GM23248 (cell line): ENCODE measurements at places on chromosomes 2 and 18. TPM values are rescaled to one million over a fixed set of nuclear protein-coding genes. Genes with fewer than 3 reads are reported as not detected.
A peak's percentile ranks its signal among the peaks of the same experiment; 100 is the strongest.

ZNF396 gene
- polyA plus RNA-seq, result 0.54 and 0.85 TPM in 2 replicates

HJURP gene
- polyA plus RNA-seq, result 13.5 and 13.9 TPM in 2 replicates

LGALSL gene
- 0.60 and 0.70 TPM in 2 replicates for polyA plus RNA-seq

TFPI gene
- polyA plus RNA-seq, result 62.0 and 64.4 TPM in 2 replicates

GPR75 gene
- polyA plus RNA-seq, result 0.16 and 0.23 TPM in 2 replicates

KLHL30 gene
- polyA plus RNA-seq, result 0.05 TPM in 1 of 2 replicates, not detected in the other

AKAIN1 gene
- not detected in 2 replicates for polyA plus RNA-seq

DSG4 gene
- polyA plus RNA-seq, result not detected in 2 replicates

PRSS56 gene
- polyA plus RNA-seq, result not detected in 2 replicates

GRCh38 chr2:28210535-28210934, 182.1 kb upstream of the FOSL2 start:
- no peak overlapping the region for H3K27ac ChIP-seq
- no peak for DNase-seq
- H3K27me3 ChIP-seq, result no peaks in the 10 kb centered on the region
- no peaks in the 10 kb centered on the region for H3K36me3 ChIP-seq
- H3K4me3 ChIP-seq, result no peak overlapping the region
- H3K4me1 ChIP-seq, result no peaks in the 10 kb centered on the region

DNA sequence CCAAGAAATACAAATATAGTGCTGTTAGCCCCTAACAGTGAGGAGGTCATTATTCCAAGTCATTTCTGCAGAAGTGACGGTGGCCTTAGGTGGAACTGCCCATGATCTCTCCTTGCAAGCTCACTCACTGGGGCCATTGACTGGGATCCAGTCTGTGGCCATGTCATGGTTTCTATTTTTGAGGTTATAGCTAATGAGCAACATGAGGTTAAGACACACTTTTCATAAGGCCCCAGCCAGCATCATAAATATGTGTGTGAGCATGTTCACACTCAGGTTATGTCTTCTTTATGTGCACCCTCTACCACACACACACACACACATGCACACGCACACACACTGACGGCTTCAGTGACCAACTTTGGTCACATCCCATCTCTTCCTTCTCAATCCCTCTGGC, 484 bp downstream of the AFF3 start:
- H3K4me3 ChIP-seq, result no peak overlapping the region
- no peak overlapping the region for H3K27ac ChIP-seq
- H3K4me1 ChIP-seq, result no peaks in the 10 kb centered on the region
- peaks cover 6% of the 10 kb centered on the region; the same call in 1 of the 2 replicates for H3K27me3 ChIP-seq

GRCh38 chr2:163709270-163709669, 26.5 kb downstream of the FIGN start:
- no peak overlapping the region for H3K27ac ChIP-seq
- no peak for DNase-seq
- no peaks in the 10 kb centered on the region for H3K4me1 ChIP-seq
- no peak overlapping the region for H3K4me3 ChIP-seq
- no peaks in the 10 kb centered on the region for H3K36me3 ChIP-seq
- H3K27me3 ChIP-seq, result no peaks in the 10 kb centered on the region

DNA sequence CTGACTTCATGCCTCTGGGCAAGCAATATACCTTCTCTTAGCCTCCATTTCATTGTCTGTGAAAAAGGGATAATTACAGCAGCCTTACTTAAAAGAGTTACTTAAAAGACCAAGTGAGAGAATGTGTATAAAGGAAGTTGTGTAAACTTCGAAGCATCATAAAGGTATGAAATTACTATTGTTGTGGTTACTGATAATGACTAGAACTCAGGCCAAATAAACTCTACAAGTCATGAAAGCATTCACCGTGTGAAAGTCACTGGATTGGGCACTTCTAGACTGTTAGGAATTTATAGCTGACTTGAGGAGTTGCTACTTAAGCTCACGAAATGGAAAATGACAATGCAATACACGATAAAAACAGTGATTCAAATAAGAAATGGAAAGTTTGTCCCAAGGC, 67.4 kb upstream of the HAAO start:
- no peaks in the 10 kb centered on the region for H3K27me3 ChIP-seq
- no peak overlapping the region for H3K4me3 ChIP-seq
- peak overlapping the region; percentile 10; the same call in 1 of the 2 replicates for H3K27ac ChIP-seq
- peak; percentile 41 for DNase-seq

DNA sequence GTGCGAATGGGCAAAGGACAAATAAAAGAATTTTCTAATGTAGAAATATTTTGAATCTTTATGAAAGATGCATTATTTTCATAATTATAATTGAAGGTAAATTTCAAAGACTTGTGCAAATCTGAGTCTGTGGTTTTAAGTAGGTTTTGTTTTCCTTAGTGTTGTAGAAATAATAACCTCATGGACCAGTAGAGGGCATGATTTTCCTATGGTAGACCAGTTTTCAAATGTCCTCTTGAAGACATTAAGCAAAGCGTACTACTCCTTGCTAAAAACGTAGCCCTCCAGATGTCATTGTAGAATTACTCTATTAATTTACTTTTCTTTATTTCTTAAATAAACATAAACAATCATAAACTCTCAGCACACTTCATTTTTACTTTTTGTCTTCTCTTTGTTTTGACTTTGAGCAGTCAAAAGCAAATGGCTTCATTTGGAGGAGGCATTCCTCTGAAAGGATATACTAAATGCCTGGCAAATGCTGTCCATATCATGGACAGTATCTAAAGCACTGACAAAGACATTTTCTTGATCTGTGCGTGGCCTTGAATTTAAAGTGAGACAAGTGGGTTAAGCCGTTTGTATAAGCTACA, 85.8 kb upstream of the FAM237A start:
- peaks cover 10% of the 10 kb centered on the region; the same call in 1 of the 2 replicates for H3K4me1 ChIP-seq
- DNase-seq, result peak; percentile 57
- no peak overlapping the region for H3K27ac ChIP-seq
- H3K36me3 ChIP-seq, result no peaks in the 10 kb centered on the region
- no peak overlapping the region for H3K4me3 ChIP-seq
- no peaks in the 10 kb centered on the region for H3K27me3 ChIP-seq

DNA sequence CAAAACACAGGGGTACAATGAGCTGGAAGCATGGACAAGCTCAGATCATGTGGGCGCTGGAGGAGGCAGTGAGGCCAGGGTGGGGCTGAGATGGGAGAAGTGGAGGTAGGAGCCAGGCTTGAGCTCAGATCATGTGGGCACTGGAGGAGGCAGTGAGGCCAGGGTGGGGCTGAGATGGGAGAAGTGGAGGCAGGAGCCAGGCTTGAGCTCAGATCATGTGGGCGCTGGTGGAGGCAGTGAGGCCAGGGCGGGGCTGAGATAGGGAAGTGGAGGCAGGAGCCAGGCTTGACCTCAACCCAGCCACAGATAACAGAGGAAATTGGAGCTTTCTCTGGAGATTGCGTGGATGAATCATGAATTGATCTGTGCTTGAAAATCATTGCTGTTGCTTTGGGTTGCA, 48.3 kb upstream of the TMEM18 start:
- DNase-seq, result no peak
- peaks cover 8% of the 10 kb centered on the region; the same call in 1 of the 2 replicates for H3K27me3 ChIP-seq
- H3K4me1 ChIP-seq, result no peaks in the 10 kb centered on the region
- no peak overlapping the region for H3K27ac ChIP-seq
- no peak overlapping the region for H3K4me3 ChIP-seq

DNA sequence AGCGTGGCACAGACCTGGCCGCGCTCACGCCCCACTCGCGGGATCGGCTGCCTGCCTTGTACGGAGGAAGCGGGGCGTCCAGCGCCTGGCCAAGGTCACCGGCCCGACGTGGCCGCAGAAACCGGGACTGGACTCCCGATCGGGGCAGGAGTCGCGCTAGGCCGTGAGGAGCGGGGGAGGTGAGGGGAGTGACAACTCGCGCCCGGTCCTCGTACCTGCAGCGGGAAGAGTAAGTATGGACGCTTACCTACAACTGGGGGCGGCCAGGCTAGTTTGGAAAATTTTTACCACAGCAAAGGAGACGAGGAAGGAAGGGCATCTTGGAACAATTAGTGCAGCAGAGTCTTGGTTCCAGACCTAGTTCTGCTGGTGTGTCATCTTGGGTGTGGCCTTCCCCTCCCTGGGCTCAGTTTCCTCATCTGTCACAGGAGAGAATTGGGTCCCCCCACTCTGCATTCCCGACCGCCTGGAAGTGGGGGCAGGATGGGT, 693 bp downstream of the UBE2F start:
- peak; percentile 58 for DNase-seq
- H3K27me3 ChIP-seq, result no peaks in the 10 kb centered on the region
- peak overlapping the region; percentile 96 for H3K4me3 ChIP-seq
- H3K27ac ChIP-seq, result peak overlapping the region; percentile 33

DNA sequence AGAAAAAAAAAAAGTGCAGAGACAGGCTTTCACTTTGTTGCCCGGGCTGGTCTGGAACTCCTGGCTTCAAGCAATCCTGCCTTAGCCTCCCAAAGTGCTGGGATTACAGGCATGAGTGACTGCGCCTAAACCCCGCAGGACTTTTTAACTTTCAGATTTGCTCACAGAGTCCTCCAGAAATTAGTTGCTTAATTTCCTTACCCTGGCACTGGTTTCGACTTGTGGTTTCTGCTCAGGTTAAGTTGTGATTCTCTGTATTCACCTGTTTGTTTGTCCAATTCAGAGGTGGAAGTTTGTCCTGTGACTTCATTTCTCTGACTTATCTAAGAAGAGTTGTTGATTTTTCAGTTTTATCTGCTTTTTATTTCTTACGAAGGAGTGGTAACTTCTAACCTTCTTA, 238.1 kb downstream of the TMEM182 start:
- H3K4me3 ChIP-seq, result no peak overlapping the region
- H3K27ac ChIP-seq, result no peak overlapping the region
- H3K36me3 ChIP-seq, result no peaks in the 10 kb centered on the region
- H3K4me1 ChIP-seq, result no peaks in the 10 kb centered on the region
- no peak for DNase-seq

DNA sequence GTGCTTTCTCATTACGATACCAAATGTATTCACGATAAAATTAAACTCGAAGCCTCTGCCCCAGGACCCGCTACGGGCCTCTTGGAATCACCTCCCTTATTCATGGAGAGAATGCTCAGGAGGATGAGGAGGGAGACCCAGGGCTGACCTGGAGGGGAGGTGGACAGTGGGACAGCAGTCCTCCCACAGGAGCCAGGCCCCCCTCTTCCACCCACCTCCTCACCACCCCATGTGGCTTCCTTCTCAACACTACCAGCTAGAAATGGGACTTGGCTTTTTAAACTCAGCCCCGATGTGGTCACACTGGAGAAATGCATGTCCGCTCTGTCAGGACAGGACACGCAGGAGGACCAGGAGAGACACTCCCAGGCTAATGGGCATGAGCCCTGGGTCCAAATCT, 147.9 kb upstream of the ID2 start:
- H3K27me3 ChIP-seq, result no peaks in the 10 kb centered on the region
- no peaks in the 10 kb centered on the region for H3K36me3 ChIP-seq
- H3K4me1 ChIP-seq, result peaks cover 24% of the 10 kb centered on the region
- H3K27ac ChIP-seq, result no peak overlapping the region
- H3K4me3 ChIP-seq, result no peak overlapping the region

DNA sequence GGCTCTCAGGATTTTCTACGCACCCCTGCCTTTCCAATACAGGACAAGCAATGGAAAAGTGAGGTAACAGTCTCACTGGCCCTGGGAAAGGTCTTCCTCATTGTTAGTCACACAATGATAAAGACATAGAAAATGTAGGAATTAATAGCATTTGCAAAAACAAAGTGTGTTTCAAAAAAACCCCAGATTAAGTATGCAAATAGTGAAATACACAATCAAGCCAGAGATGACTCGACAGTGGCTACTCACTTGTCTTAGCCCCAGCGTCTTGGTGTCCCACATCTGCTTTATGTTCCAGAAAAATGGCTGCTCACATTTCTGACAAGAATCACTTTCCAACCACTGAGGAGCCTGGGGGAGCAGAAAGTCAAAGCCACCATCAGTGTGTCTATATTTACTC, 47.0 kb upstream of the AP1S3 start:
- no peaks in the 10 kb centered on the region for H3K27me3 ChIP-seq
- peaks cover 16% of the 10 kb centered on the region for H3K4me1 ChIP-seq
- H3K27ac ChIP-seq, result peak overlapping the region; percentile 77
- no peak overlapping the region for H3K4me3 ChIP-seq
- peak; percentile 83 for DNase-seq
- H3K36me3 ChIP-seq, result peaks cover 26% of the 10 kb centered on the region

GRCh38 chr2:226755631-226756030, 44.0 kb downstream of the IRS1 start:
- H3K4me1 ChIP-seq, result peaks cover 55% of the 10 kb centered on the region
- no peaks in the 10 kb centered on the region for H3K36me3 ChIP-seq
- H3K4me3 ChIP-seq, result no peak overlapping the region
- DNase-seq, result peak; percentile 20
- peak overlapping the region; percentile 25 for H3K27ac ChIP-seq
- no peaks in the 10 kb centered on the region for H3K27me3 ChIP-seq

DNA sequence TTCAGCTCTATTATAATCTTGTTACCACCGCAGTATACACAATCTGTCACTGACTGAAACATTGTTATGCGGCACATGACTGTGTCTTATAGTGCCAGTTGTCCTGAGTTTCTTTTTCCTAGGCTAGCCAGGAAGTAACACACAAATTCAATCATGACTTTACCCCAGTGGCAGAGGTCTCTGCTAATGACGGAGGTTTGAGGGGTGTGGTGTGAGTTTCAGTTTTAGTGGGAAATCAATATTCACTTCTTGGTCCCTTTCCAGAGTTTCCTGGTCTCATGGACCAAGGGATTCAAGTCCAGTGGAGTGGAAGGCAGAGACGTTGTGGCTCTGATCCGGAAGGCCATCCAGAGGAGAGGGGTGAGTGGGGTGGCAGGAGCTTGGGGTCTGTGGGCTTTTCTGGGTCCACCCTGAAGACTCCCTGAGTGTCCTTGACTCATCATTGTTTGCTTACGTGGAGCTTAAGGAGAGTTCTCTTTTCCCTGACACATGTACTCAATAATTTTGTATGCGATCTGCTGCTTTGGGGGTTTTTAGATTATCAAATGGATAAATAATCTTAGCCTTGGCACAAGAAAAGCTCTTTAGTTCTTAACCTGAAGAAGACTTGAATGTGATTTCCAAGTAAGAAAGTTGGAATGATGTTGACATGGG, 39.2 kb downstream of the HK2 start:
- peaks cover 25% of the 10 kb centered on the region for H3K4me1 ChIP-seq
- H3K27me3 ChIP-seq, result no peaks in the 10 kb centered on the region
- no peak overlapping the region for H3K27ac ChIP-seq
- DNase-seq, result no peak
- peaks cover 52% of the 10 kb centered on the region for H3K36me3 ChIP-seq
- H3K4me3 ChIP-seq, result no peak overlapping the region

GRCh38 chr2:195489101-195489500, 167.9 kb upstream of the SLC39A10 start:
- H3K36me3 ChIP-seq, result no peaks in the 10 kb centered on the region
- H3K27me3 ChIP-seq, result no peaks in the 10 kb centered on the region
- no peak overlapping the region for H3K27ac ChIP-seq

- no peaks in the 10 kb centered on the region for H3K36me3 ChIP-seq
- 0 out of 2 replicates have a peak, but pooled peaks cover 5% of the 10 kb centered on the region for H3K27me3 ChIP-seq
- H3K4me3 ChIP-seq, result no peak overlapping the region
- peak; percentile 85 for DNase-seq
- H3K4me1 ChIP-seq, result no peaks in the 10 kb centered on the region
- H3K27ac ChIP-seq, result no peak overlapping the region
Observed at GRCh38 chr18:21191596-21192307, 50.3 kb upstream of the GREB1L start.
